ENCODE measurements at places on chromosomes 5 and 9. TPM values are rescaled to one million over a fixed set of nuclear protein-coding genes. Genes with fewer than 3 reads are reported as not detected.

DNA sequence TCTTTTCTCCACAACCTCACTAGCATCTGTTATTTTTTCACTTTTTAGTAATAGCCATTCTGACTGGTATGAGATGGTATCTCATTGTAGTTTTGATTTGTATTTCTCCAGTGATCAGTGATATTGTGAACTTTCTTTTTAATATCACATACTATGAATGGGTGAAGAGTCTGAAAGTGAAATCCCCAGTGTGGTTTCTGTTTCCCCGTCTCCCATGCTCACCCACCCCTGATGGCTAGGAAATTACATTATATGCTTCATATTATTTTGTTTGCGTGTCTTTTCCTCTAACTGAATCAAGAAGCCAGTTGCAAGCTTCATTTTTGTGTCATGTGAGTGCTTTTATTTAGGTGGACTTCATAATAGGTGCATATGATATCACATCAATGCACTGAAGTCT, 171.1 kb downstream of the ARHGAP26 start:
- no peak for DNase-seq

DNA sequence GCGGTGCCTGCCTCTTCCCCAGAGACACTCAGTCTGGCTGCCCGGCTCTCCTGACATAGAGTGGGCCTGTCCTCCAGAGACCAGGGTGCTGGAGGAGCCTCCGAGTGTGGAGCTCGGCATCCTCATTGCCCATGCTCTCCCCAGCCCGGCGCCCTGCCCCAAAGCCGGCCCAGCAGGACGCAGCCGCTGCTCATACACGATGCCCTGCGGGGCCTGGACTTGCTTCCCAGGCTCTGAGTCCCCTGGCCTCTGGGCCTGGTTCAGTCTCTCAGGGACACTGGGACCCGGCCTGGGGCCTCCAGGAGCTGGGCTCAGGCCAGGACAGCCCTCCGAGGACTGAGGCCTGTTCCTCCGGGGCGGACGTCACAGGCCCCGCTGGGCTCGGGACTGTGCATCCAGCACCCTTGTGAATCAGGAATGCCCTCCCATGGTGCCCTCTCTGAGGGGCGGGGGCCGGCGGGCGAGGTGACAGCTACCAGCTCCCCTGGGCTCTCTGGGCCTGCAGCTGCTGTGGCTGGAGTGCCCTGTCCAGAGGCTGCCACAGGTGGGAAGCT, 23.2 kb downstream of the TPPP start:
- no peak for DNase-seq

GRCh38 chr5:114243281-114243971, 118.4 kb upstream of the KCNN2 start:
- no peak for DNase-seq

DNA sequence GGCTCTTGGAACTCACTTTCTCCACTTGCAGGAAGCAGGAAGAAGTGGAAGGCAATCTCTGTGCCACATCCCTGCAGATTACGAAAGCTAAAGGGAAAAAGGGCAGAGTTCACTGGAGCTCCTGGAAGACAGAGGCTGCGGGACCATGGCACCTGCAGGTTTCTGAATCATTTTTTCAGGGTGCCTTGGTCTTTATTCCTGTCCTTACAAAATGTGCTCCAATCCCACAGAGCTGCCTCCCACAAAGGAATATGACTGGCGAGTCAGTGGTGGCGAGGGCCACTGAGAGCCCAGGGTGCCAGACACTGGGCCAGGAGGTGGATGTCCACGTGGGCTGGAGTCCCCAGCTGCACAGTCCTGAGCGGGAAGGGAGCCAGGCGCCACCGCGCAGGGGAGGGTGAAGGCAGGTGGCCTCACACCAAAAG, 183.0 kb downstream of the FANCC start:
- DNase-seq: no peak

GCNT1 gene
- total RNA-seq: 3.1 TPM

IL7R gene
- 6.3 TPM for total RNA-seq

NUTM2G gene
- total RNA-seq: not detected

SHROOM1 gene
- total RNA-seq: 67.5 TPM

DNA sequence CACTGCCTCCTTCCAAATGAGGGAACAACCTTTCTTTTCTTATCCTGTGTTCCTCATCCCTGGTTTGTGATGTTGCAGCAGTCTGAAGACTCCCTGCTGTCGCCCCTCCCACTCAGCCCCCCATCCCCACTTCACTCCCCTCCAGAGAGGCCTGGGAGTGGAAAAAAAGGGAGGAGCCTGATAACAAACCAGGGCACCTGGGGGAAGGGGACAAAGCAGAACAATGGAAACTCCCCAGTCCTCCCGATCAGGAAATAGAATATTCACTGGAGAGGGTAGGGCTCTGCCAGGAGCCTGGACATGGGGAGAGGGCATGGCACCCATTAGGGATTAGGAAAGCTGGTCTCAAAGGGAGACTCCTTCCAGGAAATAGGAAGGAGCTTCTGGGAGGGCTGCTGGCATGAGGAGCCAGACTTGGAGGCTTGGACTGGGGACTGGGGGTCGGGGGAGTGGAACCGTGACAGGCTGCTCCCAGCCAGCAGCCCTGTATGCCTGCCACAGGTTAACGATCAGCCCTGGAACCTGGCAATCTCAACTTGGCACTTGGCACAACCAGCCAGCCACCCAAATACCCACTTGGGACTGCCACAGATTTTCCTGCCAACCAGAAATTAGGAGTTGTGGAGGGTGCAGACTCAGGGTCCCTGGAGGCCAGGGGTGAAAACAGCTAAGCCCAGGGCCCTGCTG, 20.0 kb downstream of the PCDH1 start:
- no peak for DNase-seq

RFX3 gene
- 12.6 TPM for total RNA-seq

SET gene
- 148 TPM for total RNA-seq

- DNase-seq: no peak
Measured at GRCh38 chr5:55418994-55419968, 111.5 kb downstream of the MTREX start.

PAEP gene
- not detected for total RNA-seq

PMPCA gene
- total RNA-seq: 40.8 TPM

PSAT1 gene
- total RNA-seq: 9.0 TPM

HSPB3 gene
- total RNA-seq: 1.7 TPM

GRCh38 chr9:81894891-81895290, 33.3 kb upstream of the SPATA31D4 start:
- DNase-seq: no peak

GPR150 gene
- total RNA-seq: 2.3 TPM

- no peak for DNase-seq
Measured at GRCh38 chr5:57382655-57383054, 100.0 kb downstream of the ACTBL2 start.

DNA sequence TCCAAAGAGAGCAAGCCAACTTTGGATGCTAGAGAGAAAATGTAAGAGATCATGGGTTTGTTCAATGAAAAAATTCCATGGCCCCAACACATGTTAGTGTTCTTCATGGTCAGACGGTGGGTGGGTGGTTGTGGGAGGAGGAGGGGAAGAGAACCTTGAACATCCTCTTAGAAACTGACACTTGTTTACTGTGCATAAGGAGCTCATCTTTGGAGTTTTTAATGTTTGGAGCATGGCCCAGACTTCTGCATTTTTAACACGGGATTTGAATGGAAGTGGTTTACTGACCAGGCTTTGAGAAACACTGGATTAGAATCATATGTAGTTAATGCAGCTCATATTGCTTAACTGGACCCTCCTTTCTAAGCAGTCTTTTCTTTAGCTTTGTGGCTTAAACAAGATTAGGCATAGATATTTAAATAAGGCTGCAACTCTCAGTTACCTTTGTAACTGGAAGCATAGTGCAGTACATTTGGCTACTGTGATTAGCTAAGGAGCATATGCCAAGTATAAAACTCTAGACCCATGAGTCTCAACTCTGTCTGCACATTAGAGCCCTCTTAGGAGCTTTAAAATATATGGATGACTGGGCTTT, 60.1 kb downstream of the FOCAD start:
- no peak for DNase-seq

DNA sequence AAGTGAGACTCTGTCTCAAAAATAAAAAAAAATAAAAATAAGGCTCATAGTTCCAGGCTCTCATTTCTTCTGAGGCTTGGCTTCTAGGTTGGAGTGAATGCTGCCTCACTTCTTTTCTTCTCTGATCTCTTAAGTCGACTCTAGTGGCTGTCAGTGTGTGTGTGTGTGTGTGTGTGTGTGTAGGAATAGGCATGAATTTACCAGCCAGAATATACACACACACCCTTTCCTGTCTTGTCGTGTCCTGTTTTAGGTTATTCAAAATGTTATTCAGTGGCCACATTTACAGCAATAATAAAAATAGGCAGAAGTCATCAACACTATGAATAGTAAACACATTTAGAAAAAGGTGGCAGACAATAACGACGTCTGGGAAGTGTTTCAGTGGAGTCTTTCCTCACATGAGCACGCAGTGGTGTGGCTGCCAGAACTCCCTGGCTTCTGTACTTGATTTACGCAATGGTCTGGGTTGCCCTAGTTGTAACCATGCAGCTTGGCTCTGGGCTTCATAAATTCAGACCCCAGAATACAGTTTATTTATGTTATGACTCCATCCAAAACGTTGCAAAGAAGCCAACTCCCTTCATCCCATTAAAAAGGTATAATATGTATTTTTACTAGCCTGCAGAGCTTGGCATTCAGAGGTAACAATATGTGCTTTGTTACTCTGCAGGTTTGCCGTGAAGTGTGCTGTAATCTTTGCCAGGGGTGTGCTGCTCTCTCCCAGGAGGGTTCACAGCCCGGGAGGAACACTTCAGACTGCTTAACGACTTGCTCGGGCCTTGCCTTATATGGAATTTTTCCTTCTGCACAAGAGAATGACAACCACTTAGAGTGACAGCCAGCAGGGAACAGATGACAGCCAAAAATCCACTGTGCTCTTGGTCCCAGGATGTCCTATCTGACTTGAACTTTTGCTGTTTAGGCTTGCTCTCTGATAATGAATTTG, 34.4 kb upstream of the PALM2AKAP2 start:
- DNase-seq: peak; percentile 24

TNFSF8 gene
- total RNA-seq: 2.6 TPM

SPATA31E1 gene
- not detected for total RNA-seq

DNA sequence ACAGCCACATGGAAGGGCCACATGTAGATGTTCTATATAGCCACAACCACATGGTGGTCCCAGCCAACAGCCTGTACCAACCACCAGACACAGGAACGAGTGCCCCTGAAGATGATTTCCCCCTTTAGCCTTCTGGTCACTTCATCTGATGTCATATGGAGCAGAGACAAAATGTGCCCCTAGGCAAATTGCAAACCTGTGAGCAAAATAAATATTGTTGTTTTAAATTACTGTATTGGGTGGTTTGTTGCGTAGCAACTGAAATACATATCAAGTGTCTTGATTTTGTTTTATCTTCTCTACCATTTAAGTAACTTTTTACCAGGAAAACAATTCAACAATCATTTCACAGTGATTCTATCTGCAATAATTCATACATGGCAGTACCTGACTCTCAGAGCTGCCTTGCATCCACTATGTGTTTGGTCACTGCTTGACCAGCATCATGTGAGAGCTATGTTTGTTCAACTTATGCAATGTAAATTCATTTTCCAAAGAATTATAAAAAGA, 142.5 kb upstream of the VLDLR start:
- DNase-seq: no peak

- no peak for DNase-seq
Measured at GRCh38 chr9:124527781-124528180, 20.6 kb upstream of the NR5A1 start.

DNA sequence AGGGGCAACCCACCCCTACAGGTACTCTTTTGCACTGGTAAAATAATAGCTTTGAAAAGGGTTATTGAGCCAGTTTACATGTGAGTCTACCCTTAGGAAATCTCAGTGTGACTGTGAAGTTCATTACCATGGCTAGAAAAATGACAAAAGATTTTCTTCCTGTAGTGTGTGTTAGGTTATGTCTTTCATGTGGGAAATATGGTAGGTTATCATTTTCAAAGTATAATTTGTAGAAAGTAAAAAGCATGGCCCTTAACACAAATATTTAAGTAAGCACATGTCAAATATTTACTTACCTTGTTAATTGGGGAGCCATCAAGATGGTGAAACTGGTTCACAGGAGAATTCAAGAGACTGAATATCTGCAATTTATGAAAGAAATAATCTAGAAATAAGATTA, 37.3 kb upstream of the PLPP1 start:
- DNase-seq: no peak

DNA sequence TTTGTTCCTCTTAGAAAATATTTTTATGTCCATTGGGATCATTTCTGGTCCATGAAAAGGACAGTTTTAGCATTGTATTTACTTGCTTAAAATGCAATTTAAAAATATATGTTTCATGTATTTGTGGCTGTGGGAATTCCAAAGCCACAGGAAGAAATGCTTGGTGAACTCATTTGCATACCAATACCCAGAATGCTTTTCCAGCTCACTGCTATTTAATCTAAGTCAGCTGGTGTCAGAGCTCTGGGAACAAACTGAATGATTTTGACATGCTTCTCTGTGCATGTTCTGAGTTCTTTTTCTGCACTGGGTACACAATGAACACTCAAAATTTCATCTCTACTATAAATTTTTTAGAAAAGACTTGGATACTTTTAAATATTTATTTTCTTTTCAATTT, 482.8 kb upstream of the ARRDC3 start:
- no peak for DNase-seq

DNA sequence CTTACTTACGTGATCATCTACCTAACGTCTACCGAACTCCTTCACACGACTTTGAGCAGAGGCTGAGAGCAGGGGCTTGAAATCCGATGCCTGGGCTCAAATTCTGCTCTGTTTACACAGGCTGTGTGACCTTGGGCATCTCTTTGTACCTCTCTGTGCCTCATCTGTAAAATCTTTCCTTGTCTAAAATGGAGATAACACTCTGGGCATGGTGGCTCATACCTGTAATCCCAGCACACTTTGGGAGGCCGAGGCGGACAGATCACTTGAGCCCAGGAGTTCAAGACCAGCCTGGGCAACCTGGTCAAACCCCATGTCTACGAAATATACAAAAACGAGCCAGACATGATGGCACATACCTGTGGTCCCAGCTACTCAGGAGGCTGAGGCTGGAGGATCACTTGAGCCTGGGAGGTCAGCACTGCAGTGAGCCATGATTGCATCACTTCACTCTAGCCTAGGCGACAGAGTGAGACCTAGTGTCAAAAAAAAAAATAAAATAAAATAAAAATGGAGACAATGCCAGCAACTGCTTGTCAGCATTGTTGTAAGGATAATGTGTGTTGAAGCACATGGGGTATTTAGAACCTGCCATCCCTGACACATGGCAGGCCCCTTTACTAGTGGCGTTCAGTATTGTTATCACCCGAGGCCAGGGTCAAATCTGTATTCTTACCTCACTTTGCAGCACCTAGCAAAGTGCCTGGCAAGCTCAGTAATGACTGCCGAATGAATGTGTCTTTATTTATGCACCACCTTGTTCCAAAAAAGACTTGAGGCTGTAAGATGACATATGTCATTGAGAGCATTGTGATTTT, 32.6 kb upstream of the CRB2 start:
- DNase-seq: no peak

HMCN2 gene
- 0.90 TPM for total RNA-seq

DNA sequence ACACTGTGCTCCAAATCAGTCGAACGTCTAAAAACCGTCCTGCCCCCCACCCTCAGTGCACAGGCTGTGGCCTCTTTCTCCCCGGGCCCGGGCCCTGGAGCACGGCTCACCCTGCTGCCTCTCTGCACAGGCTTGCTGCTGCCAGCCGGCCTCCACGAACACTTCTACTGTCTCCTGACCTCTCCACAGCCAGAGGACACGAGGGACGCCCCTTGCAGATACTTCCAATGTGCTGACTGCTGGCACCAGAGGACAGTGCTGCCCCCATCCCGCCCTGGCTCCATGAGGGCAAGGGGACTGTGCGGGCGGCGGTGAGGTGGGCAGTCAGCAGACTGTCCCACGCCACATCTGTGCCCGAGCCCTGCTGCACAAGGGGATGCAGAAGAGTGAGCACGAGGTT, 174.8 kb downstream of the COL23A1 start:
- no peak for DNase-seq
